Fibroblast of the conjunctiva (primary cell): ENCODE measurements at places on chromosomes 2 and 18.

DNA sequence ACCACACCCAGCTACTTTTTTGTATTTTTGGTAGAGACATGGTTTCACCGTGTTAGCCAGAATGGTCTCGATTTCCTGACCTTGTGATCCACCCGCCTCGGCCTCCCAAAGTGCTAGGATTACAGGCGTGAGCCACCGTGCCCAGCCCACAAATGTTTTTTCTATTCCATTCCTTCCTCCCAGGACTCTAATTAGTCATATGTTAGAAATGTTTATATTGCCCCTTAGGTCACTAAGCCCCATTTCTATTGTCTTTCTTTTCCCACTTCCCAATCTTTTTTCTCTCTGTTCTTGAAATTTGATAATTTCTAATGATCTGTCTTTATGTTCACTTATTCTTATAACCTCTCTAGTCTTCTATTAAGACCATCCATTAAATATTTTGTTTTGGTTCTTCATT is 31.3 kb upstream of the CDCA7 start:
- DNase-seq = no peak

DNA sequence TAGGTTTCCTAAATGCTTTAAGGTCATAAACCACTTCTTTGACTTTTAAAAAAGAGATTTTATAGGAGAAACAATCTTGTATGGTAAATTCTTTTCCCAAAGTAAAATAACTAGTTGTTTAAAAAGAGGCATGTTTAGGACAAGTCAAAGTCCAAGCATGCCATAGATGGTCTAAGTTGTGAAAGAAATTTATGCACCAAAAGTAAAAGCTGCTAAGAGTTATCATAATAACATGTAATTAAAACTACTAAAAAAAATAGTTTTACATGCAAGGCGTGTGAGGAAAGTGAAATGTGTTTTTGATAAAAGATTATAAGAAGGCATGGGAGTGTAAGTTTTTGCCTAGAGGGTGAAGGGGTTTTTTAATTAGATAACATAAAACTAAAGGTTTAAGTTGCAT is 22.5 kb downstream of the FAM210A start:
- DNase-seq = no peak

- DNase-seq = no peak
Measured at GRCh38 chr2:17363846-17364245, 154.4 kb downstream of the RAD51AP2 start.

GRCh38 chr2:120105360-120105759 is 92.5 kb downstream of the EPB41L5 start:
- DNase-seq = no peak

GRCh38 chr2:204258890-204259289 is 286.4 kb upstream of the PARD3B start:
- DNase-seq = no peak

GRCh38 chr2:236603361-236604015 is 33.9 kb downstream of the ACKR3 start:
- no peak for DNase-seq

DNA sequence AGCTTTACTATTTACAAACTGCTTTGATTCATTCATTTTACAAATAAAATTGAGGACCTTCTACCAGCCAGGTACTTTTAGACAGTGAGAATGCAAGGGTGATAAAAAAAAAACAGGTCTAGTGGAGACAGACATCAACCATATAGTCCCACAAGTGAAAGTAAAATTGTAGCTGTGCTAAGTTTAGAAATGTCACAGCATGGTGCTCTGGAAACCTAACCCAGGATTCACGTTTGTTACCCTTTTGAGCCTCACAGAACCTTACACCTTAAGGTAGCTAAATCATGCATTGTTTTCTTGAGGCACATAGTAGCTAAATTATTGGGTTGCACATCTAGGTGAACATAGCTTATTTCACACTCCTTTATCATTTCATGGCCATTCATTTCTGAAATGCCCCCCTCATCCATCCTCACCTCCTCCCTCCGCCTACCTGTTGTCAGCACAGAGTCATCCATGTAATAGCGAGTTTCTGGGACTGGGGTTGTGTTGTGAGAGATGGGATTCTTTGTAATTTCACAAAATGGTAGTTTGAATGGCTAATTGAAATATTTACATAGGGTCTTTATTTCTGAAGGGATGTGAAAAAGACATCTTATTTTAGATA is 7.1 kb downstream of the MTA3 start:
- no peak for DNase-seq

DNA sequence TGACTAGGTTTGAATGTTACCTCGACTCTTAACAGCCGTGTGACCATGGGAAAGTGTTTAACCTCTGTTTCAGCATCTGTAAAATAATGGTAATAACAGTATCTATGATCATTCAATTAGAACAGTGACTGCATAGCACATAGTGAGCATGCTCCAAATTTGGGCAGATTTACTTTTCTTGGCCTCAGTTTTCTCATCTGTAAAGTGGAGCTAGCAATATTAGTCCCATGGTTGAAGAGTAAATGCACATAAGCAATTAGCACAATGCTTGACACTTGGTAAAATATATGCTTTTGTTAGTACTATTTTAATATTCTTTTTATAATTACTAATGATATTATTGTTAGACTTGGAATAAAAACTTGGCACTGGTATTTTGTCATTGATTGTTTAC is 66.4 kb upstream of the TANC1 start:
- DNase-seq = no peak
